NCI-H1048 (cell line): ENCODE measurements at places on chromosomes 12 and 14.

- no peak for DNase-seq
These were observed 85.4 kb downstream of the C12orf50 start for GRCh38 chr12:87943762-87944161.

GRCh38 chr12:4256043-4256826 is 17.3 kb upstream of the CCND2 start:
- no peak for DNase-seq

- no peak for DNase-seq
These were observed 127.2 kb upstream of the DAAM1 start for GRCh38 chr14:59061292-59061691.

DNA sequence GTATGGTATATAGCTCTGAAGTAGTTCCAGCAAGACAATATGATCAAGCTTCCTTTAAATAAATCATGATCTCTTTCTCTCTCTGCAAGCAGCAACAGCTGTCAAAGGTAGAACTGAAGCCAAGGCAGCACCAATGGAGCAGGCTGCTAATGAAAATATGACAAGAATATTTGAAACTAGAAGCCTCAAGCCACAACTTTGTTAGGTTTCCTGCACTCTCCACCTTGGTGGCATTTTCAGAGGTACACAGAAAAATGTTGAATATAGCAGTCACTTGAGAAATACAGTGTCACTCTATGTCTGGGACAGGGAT is 43.8 kb upstream of the PSMA6 start:
- DNase-seq: no peak

GRCh38 chr14:51157012-51157411 is 62.1 kb upstream of the TRIM9 start:
- no peak for DNase-seq
